ENCODE measurements at places on chromosomes 13 and 19.

DNA sequence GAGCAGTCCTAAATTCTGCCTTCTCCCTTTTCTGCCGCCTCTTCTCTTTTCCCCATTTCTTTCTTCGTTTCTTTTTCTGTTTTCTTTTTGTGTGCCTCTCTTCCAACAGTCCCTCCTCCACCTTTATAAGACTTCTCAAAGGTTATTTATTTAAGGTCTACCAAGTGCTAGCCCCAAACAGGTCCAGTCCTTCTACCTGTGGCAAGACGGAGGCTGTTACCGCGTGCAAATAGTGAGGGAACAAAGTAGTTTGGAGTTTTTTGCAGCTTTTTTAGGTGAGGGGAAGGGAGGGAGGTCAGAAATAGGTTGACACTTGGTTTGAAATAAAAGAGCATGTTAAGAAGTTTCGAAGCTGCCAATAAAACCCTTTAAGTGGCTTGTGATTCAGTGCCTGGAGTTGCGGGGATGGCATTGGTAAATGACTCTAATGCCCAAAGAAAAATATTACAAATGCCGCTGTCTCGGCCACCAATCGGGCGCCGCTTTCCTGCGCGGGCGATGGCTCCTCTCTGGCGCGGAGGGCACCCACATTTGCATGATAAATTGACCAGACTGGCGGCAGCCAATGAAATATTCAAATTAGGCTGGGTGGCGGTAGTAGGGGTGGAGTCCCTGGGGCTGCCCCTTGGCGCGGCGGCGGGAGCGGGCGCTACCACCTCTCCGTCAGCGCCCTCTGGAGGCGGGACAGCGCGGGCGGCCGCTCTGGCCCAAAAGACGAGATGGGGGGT is 7.5 kb upstream of the TSHZ3 start:
- no peak for DNase-seq

DNA sequence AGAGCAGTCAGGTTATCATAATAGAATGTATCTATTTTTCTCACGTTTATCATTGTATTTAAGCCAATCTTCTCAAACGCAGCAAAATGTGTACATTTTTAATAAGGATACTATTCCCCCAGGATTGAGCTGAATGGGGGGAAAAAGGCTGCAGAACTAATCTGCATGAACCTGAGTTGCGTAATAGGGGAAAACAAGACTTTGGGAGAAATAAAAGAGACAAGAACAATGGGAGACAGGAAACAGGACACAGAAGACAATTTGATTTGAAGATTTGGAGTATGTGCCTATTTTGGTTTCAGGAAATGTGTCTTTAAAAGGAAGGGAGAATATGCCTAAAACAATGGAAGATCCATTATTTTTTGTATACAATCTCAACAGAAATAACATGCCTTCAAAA is 844.5 kb downstream of the DIAPH3 start:
- no peak for DNase-seq

GRCh38 chr19:52048555-52049501 is at the start of gene ZNF432:
Gene ZNF432, minus strand, starts transcription at chr19:52048838. Its CDS starts 1,970 bp downstream, at chr19:52046868.
- DNase-seq = peak; percentile 77

GRCh38 chr13:39616087-39616694 is 13.2 kb upstream of the LHFPL6 start:
- DNase-seq = no peak

GRCh38 chr13:98940325-98941001 is 37.4 kb downstream of the DOCK9 start:
- DNase-seq = no peak

DNA sequence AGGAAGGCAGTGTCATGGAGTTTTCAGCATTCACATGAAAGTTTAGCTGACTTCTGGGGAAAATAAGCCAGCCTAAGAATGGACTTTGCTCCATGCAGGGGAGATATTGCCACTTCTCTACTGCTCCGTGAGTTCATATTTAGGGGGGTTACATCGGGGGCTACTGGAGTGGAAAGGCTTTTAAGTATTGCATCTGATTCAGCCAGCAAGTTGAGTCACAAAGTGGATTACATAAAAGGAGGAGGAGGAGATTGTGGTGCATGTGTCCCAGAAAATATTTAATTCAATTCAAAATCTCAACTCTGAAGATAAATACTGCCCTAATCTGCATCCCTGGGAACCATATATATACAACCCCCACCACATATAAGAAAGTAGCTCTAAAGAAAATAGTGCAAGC is 617.2 kb downstream of the DCT start:
- DNase-seq = no peak

- DNase-seq = no peak
Observed at GRCh38 chr19:46079576-46079975, 38.8 kb upstream of the IGFL4 start.

DNA sequence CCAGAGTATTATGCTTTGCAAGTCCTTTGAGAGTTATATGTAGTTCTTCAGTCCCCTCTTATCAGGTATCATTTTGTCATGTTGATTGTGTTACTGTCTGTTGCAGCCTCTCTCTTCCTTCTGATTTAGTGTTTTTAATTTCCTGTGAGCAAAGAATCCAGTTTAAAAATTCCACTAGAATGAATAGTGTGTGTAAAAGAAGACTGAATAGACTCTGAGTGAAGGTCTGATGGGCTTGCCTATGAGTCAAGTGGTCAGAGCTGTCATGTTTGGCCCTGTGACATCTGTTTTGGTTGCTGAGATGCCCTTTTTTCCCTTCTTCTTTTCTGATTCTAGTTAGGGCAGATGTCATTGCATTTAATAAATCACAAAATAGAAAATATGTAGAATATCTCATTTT is 23.3 kb upstream of the KCTD4 start:
- DNase-seq = no peak

Data from AG09319 (cell line).